ENCODE measurements at places on chromosomes 1 and 21. TPM values are rescaled to one million over a fixed set of nuclear protein-coding genes. Genes with fewer than 3 reads are reported as not detected.

Gene NUDT4B
- total RNA-seq = not detected

Gene RUNX3
- 0.35 TPM for total RNA-seq

Gene SLC1A7
- not detected for total RNA-seq

Gene NIBAN1
- 6.0 TPM for total RNA-seq

DNA sequence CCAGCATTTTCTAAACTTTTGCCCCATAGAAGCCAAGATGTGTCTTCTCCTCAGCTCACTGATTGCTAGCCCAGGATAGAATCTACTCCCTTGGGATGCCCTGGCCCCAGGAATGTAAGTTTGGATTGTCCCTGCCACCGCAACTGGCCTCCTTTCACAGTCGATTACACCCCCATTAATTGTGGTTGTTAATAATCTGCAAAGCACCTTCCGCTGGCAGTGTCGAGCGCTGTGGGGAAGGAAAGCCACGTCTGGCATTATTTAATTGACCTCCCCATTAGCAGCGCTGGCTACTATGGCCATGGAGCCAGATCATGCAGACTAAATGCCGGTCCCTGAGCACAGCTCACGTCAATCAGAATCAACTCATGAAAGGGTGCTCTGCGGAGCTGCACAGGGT is 597.3 kb upstream of the PLXNA2 start:
- H3K27me3 ChIP-seq = no peaks in the 10 kb centered on the region
- no peaks in the 10 kb centered on the region for H3K4me1 ChIP-seq
- no peak overlapping the region for H3K27ac ChIP-seq
- no peak overlapping the region for H3K4me3 ChIP-seq
- no peaks in the 10 kb centered on the region for H3K36me3 ChIP-seq

DNA sequence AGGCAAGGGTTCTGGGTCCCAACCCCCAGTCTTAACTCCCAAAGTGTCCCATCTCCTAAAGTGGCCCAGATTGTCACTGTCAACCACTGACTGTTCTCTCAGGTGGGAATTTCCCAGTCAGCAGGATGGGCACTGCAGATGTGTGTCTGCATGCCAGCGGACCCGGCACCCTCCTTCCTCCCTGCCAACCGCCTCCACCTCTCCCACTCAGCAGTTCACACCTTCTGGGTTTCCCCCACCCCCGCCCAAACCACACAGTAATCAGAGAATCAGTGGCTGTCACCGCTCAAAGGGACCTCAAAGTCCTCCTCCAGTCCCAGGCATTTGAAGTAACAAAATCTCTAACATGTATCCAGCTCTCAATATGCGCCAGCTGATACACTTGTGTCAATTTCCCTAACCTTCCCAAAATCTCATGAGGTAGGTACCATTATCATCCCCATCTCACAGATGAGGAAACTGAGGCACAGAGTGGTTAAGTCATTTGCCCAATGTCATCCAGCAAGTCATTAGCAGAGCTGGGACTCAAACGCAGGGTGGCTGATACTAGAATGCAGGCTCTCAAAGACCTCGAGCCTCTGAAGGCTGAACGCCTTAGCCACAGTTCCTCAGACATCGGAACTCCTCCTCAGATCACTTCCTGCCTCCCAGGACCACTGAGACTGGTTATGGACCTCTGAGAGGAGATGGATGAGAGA is 4.8 kb downstream of the RUNX3 start:
- H3K4me1 ChIP-seq = peaks cover 4% of the 10 kb centered on the region
- H3K4me3 ChIP-seq = 0 out of 3 replicates have a peak overlapping the region, but pooled peaks have one; percentile 30

DNA sequence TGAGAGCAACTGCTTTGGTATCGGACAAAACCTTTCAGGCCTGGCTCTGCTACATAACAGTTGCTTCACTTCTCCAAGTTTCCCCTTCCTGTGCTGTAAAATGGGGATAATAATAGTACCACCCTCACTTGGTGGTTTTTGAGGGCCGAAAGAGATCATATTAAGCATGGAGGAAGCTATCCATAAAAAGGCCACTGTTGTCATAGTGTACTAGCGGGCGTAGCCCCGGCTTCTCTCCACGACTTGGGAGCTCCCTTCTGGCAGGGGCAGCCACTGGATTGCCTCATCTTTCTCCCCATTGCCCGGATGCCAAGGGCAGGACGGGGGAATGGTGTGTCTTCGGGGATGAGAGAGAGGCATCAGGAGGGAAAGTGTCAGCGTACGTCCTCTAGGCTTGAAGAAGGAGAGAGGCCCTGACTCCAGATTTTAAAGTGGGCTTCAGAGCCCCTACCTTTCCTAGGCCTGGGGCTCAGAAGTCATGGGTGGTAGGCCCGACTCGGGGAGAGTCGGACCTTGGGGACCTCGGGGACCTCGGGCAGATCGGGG is 548 bp upstream of the MFSD2A start:
- H3K36me3 ChIP-seq = peaks cover 20% of the 10 kb centered on the region
- peak overlapping the region; percentile 95 for H3K4me3 ChIP-seq
- DNase-seq = no peak
- no peaks in the 10 kb centered on the region for H3K27me3 ChIP-seq
- no peak overlapping the region for H3K27ac ChIP-seq

GRCh38 chr1:26574719-26575251 is 45.2 kb downstream of the RPS6KA1 start:
- H3K27ac ChIP-seq = no peak overlapping the region
- peaks cover 10% of the 10 kb centered on the region for H3K36me3 ChIP-seq

DNA sequence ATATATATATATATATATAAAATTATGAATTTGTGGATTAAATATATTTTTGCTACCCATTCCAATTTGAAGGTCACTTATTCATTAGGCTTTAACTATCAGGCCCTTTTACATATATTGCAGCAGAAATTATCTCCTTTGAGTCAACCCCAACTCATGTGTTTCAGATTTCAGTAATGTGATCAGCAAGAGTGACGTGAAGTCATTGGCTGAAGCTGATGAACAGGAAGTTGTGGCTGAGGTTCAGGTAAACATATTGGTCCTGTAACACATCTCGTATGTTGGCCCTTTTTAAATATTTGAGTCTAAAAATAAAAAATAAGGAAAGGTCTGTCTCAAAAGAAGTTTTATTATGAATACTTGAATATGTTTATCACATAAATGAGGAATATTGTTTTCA is 8.5 kb downstream of the VPS45 start:
- no peaks in the 10 kb centered on the region for H3K4me1 ChIP-seq
- H3K4me3 ChIP-seq = no peak overlapping the region
- no peak for DNase-seq
- H3K27me3 ChIP-seq = no peaks in the 10 kb centered on the region
- H3K36me3 ChIP-seq = peaks cover 46% of the 10 kb centered on the region

- H3K27me3 ChIP-seq = peaks cover 19% of the 10 kb centered on the region
- H3K27ac ChIP-seq = no peak overlapping the region
- H3K4me1 ChIP-seq = no peaks in the 10 kb centered on the region
These were observed 154.0 kb downstream of the FOXD2 start for GRCh38 chr1:47591801-47592200.

- H3K27ac ChIP-seq = no peak overlapping the region
These were observed 96.3 kb upstream of the GALNT2 start for GRCh38 chr1:229970714-229971113.

DNA sequence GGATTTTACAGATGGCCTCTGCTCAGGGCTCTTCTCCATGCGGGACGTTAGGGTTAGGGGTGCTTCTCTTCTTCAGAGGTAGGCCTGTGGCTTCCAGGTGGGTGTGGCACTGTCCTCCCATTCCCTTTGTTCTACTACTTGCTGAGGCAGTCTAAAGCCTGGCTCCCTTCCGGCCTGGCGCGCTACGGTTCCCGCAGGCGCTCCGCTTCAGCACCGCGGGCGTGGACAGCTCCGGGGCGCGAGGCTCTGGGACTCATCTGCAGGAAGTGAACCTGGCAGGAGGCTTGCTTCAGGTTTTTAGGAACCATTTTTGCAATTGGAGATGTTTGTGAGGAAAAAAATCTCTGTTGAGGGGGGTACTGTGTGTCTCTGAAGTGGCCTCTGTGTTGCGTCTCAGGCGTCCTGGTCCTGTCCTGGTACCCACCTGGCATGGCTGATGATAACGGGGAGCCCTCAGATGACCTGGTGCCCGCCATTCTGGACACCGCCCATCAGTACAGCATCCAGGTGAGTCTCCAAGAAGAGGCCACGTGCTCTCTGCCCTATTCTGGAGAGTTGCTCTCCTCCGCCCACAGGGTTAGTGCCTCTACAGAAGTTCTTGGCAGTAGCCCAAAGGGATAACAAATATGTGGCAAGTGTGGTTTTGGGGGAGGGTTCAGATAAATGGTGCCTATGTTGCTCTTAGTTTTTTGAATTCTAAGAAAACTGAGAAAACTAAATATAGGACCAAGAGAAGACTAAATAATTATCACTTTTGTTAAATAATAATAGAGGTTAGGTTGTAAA is 1.9 kb downstream of the MANEAL start:
- H3K27me3 ChIP-seq = peaks cover 7% of the 10 kb centered on the region
- H3K36me3 ChIP-seq = peaks cover 43% of the 10 kb centered on the region
- peak overlapping the region; percentile 80 for H3K4me3 ChIP-seq

- peak; percentile 35 for DNase-seq
- no peaks in the 10 kb centered on the region for H3K27me3 ChIP-seq
- H3K27ac ChIP-seq = no peak overlapping the region
- peaks cover 5% of the 10 kb centered on the region for H3K36me3 ChIP-seq
These were observed 545 bp downstream of the PATJ start for GRCh38 chr1:61742620-61743430.

- DNase-seq = no peak
- H3K4me1 ChIP-seq = no peaks in the 10 kb centered on the region
- H3K27me3 ChIP-seq = no peaks in the 10 kb centered on the region
- no peaks in the 10 kb centered on the region for H3K36me3 ChIP-seq
These were observed 95.6 kb upstream of the TSPAN2 start for GRCh38 chr1:115184951-115185331.

DNA sequence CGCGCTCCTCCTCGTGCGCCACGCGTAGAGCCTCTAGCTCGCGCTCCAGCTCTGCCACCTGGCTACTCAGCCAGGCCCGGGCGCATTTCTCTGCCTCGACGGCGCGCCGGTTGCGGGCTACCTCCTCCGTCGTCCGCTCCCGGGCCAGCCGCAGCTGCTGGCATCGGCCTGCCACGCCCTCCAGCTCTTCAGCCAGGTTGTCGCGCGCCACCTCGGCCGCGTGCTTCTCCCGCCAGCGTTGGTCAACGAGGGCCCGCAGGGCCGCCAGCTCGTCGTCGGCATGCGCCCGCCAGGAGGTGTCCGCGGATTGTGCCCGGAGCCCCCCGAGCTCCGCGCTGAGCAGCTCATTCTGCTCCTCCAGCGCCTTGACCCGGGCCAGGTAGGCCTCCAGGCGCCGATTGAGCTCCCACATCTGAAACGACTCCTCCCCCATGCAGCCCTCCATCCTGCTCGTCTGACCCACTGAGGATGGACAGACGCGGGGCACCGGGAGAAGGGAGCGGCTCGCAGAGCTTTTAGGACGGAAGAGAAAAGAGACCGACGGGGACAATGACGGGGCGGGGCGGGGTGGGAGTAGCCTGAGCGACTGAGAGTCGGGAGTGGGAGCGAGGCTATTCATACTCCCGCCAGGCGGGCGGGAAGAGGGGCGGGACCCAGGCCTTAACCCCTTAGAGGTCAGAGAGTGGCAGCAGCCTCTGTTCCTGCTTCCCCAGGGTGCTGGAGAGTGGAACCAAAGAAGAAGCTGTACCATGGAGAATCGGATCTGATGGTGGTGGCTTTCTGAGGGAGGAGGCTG is at the start of gene NES:
Gene NES (minus strand): TSS at position 588 of the 796 bp plus-strand sequence. CDS start 143 bp downstream, at position 445.
- no peaks in the 10 kb centered on the region for H3K27me3 ChIP-seq
- peaks cover 26% of the 10 kb centered on the region for H3K36me3 ChIP-seq
- H3K27ac ChIP-seq = no peak within 1 kb of the TSS
- DNase-seq = peak; percentile 93
- H3K4me1 ChIP-seq = peaks cover 19% of the 10 kb centered on the region

DNA sequence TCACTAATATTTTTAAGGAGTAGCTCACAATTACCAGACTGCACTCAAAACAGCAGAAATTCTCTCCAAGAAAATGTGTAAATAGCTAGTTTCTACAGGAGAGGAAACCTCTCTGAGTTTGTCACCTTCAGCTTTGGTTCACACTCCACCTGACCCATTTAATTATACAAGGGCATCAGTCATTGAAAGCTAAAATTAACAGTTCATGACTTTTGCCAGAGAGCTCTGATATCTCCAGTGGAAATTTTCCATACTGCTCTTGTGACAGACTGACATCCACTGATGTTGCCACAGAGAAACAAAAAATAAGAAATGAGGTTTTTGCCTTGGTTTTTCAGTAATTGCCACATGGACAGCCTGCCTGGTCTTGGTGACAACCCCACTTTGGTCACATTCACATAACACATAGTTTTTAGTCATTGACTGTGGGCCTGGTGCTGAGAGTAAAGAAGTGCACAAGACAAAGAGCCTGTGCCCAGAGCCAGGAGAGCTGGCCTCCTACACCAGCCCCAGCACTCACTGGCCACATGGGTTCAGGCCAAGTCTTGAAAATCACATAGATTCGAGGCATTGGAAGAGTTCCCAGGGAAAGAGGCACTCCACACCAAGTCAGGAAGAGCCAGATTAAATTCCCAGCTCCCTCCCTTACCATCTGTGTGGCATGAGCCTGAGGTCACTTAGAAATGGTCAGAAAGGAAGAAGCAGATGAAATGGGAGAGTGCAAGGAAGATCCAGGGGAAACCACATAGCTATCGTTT is 13.8 kb upstream of the SIM2 start:
- peaks cover 16% of the 10 kb centered on the region for H3K36me3 ChIP-seq
- peaks cover 10% of the 10 kb centered on the region for H3K27me3 ChIP-seq
- no peaks in the 10 kb centered on the region for H3K4me1 ChIP-seq
- no peak for DNase-seq

DNA sequence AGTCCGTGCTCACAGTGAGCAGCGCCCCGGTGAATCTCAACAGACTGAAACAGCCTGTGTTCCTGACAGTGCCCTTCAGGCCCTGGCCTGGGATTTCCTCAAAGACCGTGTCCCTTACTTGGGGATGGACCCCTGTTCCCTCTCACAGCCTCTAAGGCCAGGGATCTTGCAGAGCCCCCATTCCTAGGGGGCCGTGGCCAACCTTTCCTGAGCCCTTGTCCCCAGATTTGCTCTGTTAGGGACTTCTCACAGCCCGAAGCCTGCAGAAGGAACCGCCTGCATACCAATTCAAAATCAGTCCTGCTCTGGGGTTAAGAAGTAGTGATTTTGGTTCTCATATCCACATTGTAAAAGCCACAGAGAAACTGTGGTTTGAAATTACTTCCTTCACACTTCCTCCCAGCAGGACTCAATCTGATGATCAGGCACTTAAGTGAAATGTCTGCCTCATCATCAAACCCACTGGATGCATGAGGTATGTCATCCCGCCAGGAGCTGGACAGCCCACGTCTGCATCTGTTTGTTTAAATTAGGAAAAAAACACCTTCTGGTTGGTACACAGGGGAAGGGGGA is 14.9 kb downstream of the ABCA4 start:
- no peak for DNase-seq
- no peaks in the 10 kb centered on the region for H3K36me3 ChIP-seq
- H3K27ac ChIP-seq = no peak overlapping the region
- peaks cover 2% of the 10 kb centered on the region for H3K4me1 ChIP-seq

DNA sequence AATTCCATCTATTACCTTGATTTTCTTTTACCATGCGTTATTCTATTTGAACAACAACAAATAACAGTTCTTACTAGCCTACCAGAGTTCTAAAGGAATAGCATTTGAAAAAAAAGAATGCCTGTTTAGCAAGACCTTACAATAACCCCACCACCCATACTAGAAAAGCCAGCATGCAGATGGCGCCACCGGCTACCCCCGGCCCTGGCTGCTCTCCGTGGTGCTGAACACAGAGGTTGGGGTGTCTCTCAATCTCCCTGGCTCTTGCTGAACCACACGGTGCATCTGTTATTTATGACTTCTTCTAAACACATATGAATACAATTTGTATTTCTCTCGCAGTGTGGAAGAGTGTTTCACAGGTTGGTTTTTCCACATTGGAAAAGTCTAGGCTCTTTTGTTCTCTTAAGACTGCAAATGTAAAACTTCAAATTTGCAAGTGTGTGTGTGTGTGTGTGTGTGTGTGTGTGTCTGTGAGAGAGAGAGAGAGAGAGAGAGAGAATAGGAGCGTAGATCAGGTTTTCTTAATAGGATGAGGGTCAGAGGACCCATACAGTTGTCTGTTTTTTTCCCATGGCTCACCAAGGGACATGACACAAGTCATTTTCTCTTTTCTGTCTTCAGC is 13.6 kb downstream of the GRIK3 start:
- DNase-seq = peak; percentile 80
- no peak overlapping the region for H3K27ac ChIP-seq
- H3K4me3 ChIP-seq = no peak overlapping the region
- no peaks in the 10 kb centered on the region for H3K27me3 ChIP-seq
